ENCODE measurements at places on chromosomes 7 and 10.

GRCh38 chr7:120280743-120281142 is 7.8 kb downstream of the KCND2 start:
- no peak for DNase-seq

GRCh38 chr10:62422068-62422590 is 48.0 kb downstream of the ZNF365 start:
- no peak for DNase-seq

DNA sequence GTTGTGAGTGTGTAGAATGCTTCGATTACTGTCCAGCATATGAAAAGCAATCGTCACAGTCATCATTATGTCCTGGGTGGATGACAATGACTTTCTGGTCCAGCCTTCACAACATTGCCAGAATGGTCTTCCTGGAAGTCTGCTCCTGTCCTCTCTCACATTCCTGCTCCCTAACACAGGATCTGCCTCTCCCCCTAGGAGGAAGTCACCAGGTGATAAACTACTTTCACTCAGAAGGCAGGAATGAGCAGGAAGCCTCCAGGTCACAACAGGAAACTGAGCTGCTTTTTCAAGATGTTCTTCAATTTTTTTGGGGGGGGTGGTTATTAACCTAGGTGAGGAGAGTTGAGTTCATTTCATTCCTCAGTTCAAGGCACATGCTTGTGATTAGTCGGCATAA is 13.6 kb upstream of the GPNMB start:
- no peak for DNase-seq

- no peak for DNase-seq
Measured at GRCh38 chr7:112056409-112056808, 149.8 kb downstream of the DOCK4 start.
